Stimulated activated CD4-positive, alpha-beta T cell treated with anti-CD3 and anti-CD28 coated beads, Interleukin-4, amount 100 ng/mL, for 4 hours (primary cell): ENCODE measurements at places on chromosomes 5 and 9.

GRCh38 chr5:95988094-95988493, 26.4 kb upstream of the ELL2 start:
- no peak for DNase-seq

- no peak for DNase-seq
These were observed 76.2 kb upstream of the MIER3 start for GRCh38 chr5:57028161-57028560.

- no peak for DNase-seq
These were observed 90.3 kb downstream of the DIRAS2 start for GRCh38 chr9:90552317-90552716.

DNA sequence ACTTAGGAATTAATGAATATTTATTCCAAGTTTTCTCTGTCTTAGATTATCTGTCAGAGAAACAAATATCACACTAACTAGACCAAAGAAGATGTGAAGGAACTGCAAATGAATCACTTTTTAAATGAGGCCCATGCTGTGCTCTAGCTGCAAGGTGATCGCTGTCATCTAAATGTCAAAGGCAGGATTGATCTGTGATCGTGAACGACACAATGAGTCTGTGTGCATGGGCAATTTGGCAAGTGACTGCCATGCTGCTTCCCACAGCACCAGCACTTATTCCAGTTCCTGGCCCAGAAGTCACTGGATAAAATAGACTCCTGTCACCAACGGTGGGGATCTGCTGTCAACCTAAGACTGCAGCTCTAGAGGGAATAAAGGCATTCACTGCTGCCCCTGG, 141.2 kb downstream of the TRIM36 start:
- no peak for DNase-seq

DNA sequence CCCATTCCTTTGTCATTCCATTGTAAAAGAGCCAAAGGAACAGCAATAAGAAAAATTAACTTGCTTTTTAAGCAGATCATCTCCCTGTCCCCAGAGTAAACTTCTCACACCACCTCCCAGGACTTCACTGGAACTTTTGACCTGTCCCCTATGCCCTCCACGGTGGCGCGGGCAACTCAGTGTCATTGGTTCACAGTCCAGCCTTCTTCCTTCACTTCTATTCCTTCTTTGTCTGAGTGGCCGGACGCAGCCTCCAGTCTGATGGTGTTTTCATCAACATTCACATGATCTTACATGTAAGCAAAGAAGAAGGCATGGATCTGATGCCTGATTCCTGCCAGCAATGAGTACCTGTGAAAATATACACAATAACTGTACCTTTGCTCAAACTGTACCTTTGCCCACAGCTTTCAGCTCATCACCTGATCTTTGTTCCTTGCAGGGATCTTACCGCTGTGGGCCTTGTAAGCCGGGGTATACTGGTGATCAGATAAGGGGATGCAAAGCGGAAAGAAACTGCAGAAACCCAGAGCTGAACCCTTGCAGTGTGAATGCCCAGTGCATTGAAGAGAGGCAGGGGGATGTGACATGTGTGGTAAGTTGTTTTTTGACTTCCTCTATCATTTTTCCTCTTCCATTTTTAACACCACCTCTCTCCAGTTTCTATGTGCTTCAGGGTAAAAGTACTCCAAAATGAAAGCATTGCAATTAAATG, 32.5 kb downstream of the THBS4 start:
- no peak for DNase-seq

- no peak for DNase-seq
These were observed 97.7 kb upstream of the MEGF10 start for GRCh38 chr5:127192836-127193338.

DNA sequence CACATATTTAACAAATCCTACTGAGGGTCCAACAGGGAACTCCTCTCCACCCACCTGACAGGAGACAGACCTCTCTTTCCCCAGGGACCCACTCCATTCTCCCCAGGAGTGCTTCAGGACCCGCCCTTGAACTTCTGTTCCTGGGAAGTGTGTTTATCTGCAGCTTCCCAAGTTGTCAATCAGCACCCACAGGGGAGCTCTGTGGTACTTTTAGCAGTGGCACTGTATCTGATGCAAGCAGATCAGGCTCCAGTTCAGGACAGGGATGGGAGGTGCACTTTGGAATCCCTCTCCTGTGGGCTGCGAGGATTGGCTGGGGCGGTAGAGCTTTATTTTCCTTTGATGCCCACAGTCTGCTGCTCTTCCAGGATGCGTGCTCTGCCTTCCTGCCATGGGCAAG, 8.7 kb downstream of the GALNT10 start:
- DNase-seq, result no peak

GRCh38 chr9:95217936-95218335, 99.6 kb downstream of the FANCC start:
- no peak for DNase-seq

DNA sequence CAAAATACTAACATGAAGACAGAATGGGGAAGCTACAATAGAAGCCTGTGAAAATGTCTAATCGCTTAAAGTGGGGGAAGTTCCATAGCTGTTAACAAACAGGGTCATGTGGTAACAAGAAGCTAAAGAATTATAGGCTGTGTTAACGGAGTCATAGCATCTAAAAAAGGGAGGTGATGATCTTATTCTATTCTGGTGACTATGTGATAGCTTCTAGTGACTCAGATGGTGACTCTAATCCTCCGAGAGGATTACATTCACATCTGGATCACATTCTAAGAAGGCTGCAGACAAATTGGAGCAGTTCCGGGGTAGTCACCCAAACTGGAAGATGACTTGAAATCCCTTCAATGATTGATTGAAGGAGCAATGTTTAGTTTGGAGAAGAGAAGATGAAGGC, 142.1 kb downstream of the LIFR start:
- no peak for DNase-seq
